ENCODE measurements at places on chromosomes 1 and 21.

GRCh38 chr1:100364697-100365096 is 12.4 kb downstream of the CDC14A start:
- no peak for DNase-seq

DNA sequence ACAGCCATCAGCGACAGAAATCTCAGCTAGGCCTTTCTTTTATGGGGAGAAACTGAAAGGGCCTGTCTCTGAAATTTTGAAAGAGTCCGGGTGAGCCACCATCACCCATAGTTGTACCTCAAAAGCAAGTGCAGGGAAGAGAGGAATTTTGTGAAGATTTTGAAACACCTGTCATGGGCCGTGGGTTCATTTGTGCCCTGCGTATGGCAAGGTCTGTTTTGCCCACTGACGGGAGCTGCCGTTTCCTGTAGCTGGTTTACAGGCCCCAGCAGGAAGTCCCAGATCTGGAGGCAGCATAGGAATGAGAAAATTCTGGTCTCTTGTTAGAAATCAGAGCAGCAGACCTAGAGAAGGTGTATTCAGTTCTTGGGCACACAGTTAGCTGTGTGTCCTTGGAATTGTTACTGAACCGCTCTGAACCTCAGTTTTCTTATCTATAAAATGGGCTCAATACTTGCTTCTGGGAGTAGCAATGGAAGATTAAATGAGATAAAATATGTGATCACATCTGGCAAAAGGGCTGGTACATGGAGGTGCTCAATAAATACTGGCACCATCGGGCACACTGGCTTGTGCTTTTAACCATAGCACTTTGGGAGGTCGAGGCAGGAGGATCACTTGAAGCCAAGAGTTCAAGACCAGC is 52.5 kb downstream of the MAN1C1 start:
- no peak for DNase-seq

GRCh38 chr1:65009724-65010420 is 43.5 kb upstream of the JAK1 start:
- DNase-seq: no peak

- DNase-seq: no peak
Observed at GRCh38 chr1:207219979-207220889, 101.2 kb upstream of the CD55 start.

DNA sequence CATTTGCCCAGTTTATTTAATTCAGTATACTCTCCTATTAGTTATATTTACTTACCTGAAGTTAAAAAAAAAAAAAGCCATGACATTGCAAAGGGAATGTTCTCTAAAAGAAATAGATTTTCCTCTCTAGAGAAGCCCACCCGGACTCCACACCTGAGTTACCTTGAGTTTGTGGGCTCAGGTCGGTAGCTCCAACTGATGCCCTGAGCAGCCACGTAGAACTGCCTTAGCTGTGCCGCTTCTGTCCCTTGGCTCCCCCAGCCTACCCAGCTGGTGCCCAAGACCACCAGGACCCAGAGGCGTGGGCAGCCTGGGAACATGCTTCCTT is 250 bp downstream of the F5 start:
- no peak for DNase-seq

GRCh38 chr1:74713849-74714248 is 19.0 kb downstream of the CRYZ start:
- DNase-seq: no peak

DNA sequence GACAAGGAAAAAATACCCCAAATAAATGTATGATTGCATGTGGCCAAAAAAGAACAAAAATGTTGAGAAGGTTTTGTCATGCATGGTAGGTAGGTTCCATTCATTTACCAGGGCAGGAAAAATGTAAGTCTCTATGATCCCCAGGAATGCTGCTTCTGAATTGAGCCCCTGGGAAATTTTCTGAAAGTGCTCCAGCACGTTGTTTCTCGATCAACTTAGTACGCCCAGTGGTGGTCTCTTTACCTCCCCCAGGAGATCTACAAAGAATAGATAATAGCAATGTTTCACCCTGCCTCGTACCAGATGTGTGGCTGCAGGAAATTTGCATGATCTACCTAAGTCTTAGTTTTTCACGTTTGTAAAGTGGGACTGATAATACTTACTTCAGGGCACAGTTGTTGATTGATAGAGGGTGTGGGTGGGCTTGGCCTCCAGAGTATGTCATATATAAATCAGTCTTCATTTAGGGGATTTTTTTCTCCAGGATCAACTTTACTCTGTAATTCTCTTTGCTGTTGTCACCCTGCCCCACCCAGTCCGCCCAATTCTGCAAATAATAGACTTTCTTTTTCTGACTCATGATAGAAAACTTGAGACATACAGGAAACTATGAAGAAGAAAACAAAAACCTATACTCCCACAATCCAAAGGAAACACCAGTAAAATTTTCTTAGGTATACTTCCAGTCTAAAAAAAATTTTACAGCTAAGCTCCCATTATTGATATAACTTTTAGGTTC is 462.0 kb upstream of the RUNX1 start:
- DNase-seq: no peak

DNA sequence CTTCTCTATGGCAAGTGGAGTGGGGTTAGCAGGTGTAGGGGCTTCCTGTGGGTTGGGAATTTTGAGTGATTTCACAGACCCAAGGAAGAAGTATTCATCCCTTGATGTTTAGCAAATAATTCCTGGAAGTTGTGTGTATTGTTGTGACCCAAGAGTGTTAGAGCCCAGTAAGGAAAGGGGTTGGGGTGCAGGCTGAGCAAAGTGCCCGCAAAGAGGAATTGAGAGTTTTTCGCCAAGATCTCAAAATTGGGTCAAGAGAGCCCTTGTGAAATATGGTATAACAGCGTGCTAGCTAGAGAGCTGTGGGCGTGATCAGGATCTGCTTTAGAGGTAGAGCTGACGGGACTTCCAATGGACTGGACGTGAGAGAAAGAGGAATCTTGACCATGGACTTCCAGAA is 73.0 kb upstream of the LAPTM5 start:
- no peak for DNase-seq

GRCh38 chr1:113647164-113647563 is 112.1 kb downstream of the PHTF1 start:
- no peak for DNase-seq

DNA sequence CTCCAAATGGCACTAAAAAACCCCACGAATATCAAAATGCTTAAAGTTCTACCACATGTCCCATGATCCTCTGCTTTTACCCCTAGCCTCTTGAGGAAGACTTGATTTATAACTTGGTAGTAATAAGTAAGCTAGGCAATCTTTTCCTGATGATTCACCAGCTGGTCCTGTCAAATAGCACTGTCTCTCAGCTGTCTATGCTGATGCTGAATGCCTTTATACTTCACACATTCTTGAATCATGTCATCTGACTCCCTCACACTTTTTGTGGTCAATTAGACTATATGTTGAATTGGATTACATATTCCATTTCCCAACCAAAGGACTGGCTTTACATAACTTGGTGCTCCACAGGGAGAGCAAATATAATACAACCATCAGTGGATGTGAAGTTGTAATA is 16.6 kb downstream of the C21orf91 start:
- DNase-seq: no peak

GRCh38 chr1:17933971-17934370 is 173.6 kb upstream of the IGSF21 start:
- no peak for DNase-seq

DNA sequence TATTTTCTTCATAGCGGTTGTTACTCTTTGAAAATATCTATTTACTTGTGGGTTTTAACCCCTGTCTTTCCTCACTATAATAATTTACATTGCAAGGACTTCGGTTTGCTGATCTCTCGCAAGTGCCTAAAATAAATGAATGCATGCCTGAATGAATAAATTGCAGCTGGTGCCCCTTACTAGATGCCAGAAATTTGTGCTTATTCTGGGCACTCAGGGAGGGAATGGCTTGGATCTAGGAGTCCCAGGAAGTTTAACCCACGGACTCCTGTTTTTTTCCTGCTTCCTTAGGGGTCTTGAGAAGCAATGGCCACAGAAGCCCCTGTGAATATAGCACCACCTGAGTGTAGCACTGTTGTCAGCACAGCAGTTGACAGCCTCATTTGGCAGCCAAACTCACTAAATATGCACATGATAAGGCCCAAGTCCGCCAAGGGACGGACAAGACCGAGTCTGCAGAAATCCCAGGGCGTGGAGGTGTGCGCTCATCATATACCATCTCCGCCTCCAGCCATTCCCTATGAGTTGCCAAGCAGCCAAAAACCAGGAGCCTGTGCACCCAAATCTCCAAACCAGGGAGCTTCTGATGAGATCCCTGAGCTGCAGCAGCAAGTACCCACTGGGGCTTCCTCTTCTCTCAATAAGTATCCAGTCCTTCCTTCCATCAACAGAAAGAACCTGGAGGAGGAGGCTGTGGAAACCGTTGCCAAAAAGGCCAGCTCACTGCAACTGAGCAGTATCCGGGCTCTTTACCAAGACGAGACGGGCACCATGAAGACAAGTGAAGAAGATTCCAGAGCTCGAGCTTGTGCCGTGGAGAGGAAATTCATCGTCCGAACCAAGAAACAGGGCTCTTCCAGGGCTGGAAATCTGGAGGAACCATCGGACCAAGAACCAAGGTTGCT is 4.2 kb upstream of the PLA2G2C start:
- DNase-seq: no peak

- no peak for DNase-seq
Observed at GRCh38 chr1:67886076-67886475, 52.8 kb upstream of the GNG12 start.

DNA sequence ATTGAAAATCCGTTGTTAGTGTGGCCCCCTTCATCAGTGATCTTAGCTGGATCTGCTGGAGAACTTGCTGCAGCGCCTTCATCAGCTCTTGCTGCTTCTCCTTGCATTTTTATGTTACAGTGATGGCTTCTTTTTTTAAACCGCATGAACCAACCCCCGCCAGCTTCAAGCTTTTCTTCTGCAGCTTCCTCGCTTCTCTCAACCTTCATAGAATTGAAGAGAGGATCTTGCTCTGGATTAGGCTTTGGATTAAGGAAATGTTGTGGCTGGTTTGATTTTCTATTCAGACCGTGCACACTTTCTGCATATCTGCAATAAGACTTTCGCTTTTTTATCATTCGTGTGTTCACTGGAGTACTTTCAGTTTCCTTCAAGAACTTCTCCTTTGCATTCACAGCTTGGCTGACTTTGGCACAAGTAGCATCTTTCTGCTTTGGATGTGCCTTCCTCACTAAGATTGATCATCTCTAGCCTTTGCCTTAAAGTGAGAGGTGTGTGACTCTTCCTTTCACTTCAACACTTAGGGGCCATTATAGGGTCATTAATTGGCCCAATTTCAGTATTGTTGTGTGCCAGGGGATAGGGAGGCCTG is 13.1 kb downstream of the RNF187 start:
- no peak for DNase-seq

DNA sequence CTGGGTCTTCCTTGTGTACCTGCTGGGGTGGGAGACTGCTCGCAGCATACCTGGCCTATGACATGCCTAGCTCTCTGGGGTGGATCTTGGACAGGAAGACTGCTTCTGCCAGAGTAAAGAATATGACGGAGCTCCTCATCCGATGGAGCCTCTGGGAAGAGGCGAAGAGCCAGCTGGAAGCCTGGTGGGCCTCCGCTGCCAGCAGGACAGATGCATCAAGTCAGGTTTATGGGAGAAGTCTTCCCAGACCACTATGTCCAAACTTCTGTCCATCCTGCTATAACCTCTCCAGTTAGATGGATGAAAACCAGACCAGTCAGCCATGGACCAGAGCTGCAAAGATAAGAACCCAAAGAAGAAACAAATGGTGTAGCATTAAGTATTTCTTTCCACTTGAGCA is 27.7 kb upstream of the NGF start:
- no peak for DNase-seq

- DNase-seq: no peak
Observed at GRCh38 chr1:10489291-10490055, 14.7 kb downstream of the PEX14 start.

DNA sequence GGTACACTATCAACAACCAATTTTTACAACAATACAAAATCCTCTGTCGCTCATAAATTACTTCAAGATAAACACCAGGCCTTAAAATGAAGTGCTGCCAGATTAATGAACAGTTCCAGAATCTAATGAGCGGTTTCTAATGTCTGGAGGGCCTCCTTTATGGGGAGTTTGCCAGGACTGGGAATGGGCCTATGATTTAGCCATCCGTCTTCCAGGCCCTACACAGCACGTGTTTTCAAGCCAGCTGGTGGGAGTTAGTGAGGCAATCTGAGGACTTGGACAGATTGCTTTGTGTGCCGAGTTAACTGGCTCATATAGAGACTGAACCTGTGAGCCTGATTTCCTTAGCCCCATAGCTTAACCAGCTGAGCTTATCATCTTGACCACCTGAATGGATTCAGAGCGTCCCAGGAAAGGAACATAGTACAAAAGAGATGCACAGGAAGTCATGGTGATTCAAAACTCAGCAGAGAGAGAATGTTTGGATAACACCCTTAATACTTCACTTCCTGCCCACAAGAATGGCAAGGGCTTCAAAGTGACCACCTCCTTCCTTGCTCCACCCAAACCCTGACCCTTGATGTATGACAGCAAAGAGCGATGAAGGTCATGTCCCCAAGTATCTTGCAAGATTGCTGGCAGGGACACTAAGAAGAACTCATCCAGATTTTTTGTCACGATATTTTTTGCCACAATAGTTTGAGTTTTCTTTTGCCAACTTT is 143.5 kb downstream of the SLC30A10 start:
- DNase-seq: no peak

GRCh38 chr1:97923811-97924210 is 3.0 kb upstream of the DPYD start:
- DNase-seq: no peak

GRCh38 chr1:202160377-202160940 is at the start of gene PTPN7:
Gene PTPN7, minus strand, starts transcription at chr1:202160602. Its CDS starts 1,200 bp downstream, at chr1:202159402.
- DNase-seq: no peak

GRCh38 chr1:103111926-103112325 is 3.6 kb upstream of the COL11A1 start:
- no peak for DNase-seq

DNA sequence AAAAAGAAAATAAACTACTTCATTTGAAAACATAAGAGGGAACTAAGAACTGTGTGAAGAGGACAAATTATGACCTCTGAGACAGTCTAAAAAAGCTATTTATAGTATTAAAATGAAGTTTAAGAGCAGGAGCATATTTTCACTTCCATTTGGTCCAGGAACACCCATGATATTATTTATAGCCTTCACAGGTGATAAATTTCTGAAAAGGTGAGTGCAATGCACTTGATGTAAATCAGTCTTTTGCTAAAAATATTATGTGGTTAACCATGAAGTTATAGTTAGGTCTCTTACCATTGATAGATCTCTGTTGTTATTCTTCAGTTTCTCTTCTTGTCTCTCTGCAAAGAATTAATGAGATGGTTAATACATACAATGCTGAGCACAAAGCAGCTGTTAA is 14.7 kb downstream of the TMCO1 start:
- no peak for DNase-seq

DNA sequence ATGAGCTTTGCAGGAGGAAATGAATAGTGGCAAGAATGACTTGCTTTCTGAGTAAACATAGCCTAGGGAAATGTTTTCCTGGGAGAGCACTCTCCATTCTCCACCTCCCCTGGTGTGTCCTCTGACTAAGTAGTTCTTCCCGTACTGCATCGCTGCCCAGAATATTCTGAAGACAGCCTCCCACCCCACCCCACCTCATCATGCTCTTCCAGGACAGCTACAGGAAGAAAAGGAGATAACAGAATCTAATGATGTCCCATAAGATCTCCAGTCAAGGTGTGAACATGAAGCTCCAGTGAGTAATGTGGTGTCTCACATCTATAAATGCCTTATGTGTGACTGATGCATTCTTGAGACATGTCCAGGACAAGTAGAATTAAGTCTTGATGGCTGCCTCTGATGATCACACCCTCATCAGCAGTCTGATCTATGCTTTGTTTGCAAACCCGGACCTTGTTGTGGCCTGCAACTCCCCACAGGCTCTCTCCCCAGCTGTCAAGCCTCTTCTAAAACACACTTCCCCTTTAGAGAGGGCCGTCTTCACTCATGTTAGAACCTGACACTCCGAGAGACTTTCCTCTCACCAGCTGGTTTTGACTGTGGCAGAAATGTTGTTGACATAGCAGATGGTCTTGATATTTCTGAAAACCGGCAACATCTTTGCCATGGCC is 183.0 kb downstream of the CYYR1 start:
- no peak for DNase-seq
